ENCODE measurements at places on chromosomes 4 and X.

GRCh38 chr4:88511236-88511635, 12.3 kb downstream of the PYURF start:
- no peak for DNase-seq

DNA sequence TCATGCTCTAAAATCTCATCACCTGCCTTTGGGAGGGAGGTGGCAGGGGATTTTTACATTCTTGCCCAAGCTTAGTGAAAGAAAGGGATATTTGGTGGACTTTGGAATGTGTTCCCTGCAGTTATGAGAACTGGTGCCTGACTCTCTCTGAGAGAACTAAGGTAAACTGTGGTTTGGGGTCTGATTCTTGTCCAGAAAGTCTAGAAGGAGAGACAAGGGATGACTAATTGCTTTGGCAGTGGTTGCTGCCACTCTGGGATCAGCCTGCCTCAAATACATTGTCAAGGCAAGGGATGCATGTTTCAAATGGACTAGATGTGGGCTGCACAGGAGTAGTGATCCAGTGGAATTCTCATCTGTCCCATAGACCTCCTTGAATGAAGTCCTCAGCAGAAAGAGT, 115.2 kb downstream of the DDIT4L start:
- no peak for DNase-seq

DNA sequence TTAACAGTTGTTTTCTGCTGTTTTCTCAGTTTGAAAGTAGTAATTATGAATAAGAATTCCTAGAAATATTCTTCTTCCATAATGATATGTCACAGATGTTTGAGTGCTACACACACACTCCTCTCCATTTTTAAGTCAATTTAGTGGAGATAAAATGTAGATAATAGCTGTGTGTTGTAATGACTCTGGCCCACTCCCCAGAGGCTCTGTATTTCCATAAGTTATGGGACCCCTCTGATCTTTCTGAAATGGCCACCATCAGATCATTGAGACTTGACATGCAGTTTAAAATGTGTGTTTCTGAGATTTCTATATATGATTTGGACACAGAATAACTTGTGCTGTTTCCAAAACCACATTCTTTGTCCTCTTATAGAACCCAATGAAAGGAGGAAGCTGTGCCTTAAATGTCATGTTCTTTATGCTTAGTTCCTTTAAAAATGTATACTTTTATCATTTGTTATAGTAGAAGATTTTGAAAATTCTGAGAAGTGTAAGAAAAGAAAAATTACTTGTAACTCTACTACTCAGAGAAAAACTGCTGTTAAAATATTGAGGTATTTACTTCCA, 46.4 kb downstream of the GAB1 start:
- DNase-seq, result no peak

DNA sequence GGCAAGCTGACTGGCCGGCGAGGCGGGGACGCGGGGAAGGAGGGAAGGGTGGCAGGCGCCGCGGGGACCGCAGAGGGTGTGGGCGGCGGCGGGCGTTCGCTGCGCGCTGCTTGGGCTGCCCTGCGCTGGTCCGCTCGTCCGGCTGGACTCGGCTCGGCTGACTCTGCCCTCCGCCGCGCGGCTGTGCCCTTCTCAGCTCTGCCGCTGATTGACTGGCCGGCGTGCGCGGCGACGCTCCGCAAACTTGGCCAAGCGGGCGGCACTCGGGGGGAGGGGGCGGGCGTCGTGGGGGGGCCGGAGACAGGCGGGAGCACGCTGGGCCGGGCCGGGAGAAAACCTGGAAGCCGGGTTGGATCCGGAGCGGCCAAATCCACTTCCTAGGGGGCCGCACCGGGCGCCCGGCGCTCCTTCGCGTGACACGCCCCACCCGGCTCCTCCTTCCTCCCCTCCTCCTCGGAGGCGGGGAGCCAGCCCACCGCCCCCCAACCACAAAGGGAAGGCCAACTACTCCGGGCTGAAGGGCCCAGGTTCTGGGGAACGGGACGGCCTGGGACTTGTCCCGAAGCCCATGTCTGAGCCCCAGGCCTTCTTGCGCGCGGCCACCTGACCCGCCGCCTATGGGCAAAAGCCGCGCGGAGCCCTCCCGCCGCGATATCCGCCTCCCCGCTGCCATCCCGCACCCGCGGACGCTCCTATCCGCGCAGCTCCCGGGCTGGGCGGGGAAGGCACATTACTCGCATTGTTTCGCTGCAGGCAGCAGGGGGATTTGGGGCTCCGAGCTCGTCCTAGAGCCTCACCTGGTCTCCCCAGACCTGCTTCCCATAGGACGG, at the start of gene GPC4:
GPC4 (minus strand) TSS at position 214 of the 830 bp plus-strand sequence. CDS start 524 bp downstream, outside the sequence.
- DNase-seq, result peak; percentile 83

DNA sequence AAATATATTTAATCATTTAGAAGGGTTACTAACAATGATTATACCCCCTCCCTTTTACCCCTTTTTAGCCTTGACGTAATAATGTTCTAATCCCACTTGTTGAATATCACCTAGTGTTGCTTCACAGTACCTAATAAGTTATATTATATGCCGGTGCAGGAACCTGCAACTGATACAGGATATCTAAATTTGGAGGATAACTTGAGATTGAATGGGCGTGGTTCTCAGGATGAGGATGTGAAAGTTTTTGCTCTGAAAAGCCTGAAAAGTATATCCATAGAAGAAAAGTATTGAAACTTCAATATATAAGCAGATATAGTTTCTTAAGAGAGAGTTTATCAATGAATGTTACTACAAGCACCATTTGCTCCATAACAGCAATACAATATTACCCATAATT, 59.8 kb downstream of the ZNF711 start:
- no peak for DNase-seq

- DNase-seq, result no peak
These were observed 25.5 kb upstream of the MYOZ2 start for GRCh38 chr4:119110121-119110520.

Data from right forelimb (tissue), 1 donor.